ENCODE measurements at places on chromosomes 16 and 17.

- no peak for DNase-seq
Observed at GRCh38 chr16:24896439-24896838, 50.7 kb downstream of the SLC5A11 start.

DNA sequence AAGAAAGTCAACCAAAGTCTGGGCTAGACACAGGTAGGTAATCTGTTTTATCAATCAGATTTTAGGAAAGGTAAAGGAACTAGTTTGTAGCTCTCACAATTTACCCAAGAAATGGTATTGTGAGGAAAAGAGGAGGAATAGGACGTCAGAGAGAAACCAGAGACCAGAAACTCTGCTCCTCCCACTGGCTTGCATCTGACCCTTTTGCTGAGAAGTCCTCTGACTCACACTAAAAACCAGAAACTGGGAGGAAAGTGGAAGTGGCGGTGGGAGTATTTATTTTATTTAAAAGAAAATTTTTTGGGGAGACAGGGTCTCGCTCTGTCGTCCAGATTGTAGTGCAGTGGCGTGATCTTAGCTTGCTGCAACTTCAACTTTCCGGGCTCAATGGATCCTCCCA lies 38.0 kb upstream of the MNT start:
- DNase-seq, result peak; percentile 36

- DNase-seq, result no peak
Observed at GRCh38 chr17:72517413-72518158, 396.8 kb downstream of the SOX9 start.

DNA sequence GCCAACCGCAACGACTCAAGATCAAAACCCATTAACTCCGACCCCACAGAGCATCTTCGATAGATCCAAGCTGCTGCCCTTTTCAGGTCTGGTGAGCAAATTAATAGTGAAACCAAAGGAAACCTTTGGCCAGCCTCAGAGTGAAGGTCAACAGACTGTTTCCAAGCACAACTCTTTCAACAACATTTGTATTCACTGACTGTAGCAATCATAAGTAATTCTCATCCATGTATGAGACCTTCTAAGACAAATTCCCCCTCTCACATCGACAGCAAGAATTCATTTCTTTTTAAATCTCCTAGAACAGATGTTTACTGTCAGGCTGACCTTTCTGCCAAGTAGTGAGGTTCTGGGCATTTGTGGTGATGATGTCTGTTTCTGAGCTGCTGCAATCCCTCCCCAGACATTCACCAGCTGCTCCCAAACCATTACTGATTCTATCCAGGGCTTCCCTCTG lies 64.2 kb downstream of the SLC39A11 start:
- peak; percentile 84 for DNase-seq

- no peak for DNase-seq
Observed at GRCh38 chr17:4369557-4370230, 3.2 kb upstream of the UBE2G1 start.

DNA sequence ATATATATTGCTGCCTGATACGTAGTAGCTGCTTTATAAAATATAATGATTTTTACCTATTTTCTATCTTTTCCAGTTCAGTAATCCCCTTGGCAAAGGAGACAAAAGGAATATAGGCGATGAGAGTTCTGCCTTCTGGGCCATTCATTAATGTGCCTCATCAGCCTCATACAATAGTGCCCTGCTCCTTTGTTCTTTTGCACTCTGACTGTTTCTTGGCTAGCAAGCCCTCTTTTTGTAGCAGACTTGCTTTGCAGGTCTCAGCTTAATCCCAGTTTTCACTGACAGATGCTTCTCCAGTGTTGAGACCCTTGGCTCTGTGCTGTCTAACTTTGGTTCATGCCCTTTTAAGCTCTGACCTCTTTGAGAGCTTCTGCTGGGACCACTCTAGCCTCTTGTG lies 10.4 kb downstream of the HSD17B2 start:
- DNase-seq, result no peak
